ENCODE measurements at places on chromosomes 3 and 15. TPM values are rescaled to one million over a fixed set of nuclear protein-coding genes. Genes with fewer than 3 reads are reported as not detected.

CNTN4 gene
- 50.1 TPM for total RNA-seq

RARB gene
- 1.8 TPM for total RNA-seq

PPM1L gene
- total RNA-seq = 7.6 TPM

REC114 gene
- not detected for total RNA-seq

MEF2A gene
- total RNA-seq = 25.1 TPM

SPINT1 gene
- 134 TPM for total RNA-seq

NUSAP1 gene
- 5.3 TPM for total RNA-seq

IL5RA gene
- not detected for total RNA-seq

SMCO1 gene
- not detected for total RNA-seq

BUB1B gene
- total RNA-seq = not detected

SQOR gene
- total RNA-seq = 41.8 TPM

CHRM5 gene
- not detected for total RNA-seq

TNK2 gene
- 49.1 TPM for total RNA-seq

MASP1 gene
- total RNA-seq = not detected

CACNA2D2 gene
- 1.3 TPM for total RNA-seq

PLAAT1 gene
- total RNA-seq = not detected

ITIH3 gene
- total RNA-seq = not detected

PRTG gene
- 1.0 TPM for total RNA-seq

DUOXA2 gene
- not detected for total RNA-seq

MORC1 gene
- total RNA-seq = not detected

FEZF2 gene
- not detected for total RNA-seq

STRIT1 gene
- total RNA-seq = not detected

RGMA gene
- total RNA-seq = 9.2 TPM

COX17 gene
- 29.6 TPM for total RNA-seq

SPINK8 gene
- total RNA-seq = not detected

GLDN gene
- 5.6 TPM for total RNA-seq

CCR1 gene
- 3.0 TPM for total RNA-seq

SERPINI2 gene
- total RNA-seq = 221 TPM

PATL2 gene
- 1.6 TPM for total RNA-seq

MAP6D1 gene
- total RNA-seq = 0.99 TPM

ARL8B gene
- total RNA-seq = 21.0 TPM

CFAP20DC gene
- total RNA-seq = 0.33 TPM

ARHGEF3 gene
- 38.7 TPM for total RNA-seq

GABRG3 gene
- not detected for total RNA-seq

ROPN1 gene
- total RNA-seq = not detected

TTC23 gene
- 26.4 TPM for total RNA-seq

TEX55 gene
- total RNA-seq = not detected

JMJD7 gene
- total RNA-seq = 13.0 TPM

GOLGA6C gene
- not detected for total RNA-seq

ANKUB1 gene
- not detected for total RNA-seq

HRH1 gene
- total RNA-seq = 0.66 TPM

CCDC12 gene
- 25.4 TPM for total RNA-seq

CHRNB4 gene
- total RNA-seq = not detected

LRRC31 gene
- total RNA-seq = not detected

PLD1 gene
- 96.2 TPM for total RNA-seq

GABRR3 gene
- total RNA-seq = not detected

RLBP1 gene
- not detected for total RNA-seq

HMCES gene
- 10.1 TPM for total RNA-seq

LYSMD4 gene
- total RNA-seq = 12.5 TPM

GOLGA6L7 gene
- not detected for total RNA-seq

DLG1 gene
- total RNA-seq = 48.8 TPM

PLSCR4 gene
- 28.5 TPM for total RNA-seq

CDV3 gene
- 70.3 TPM for total RNA-seq

PTX3 gene
- 16.5 TPM for total RNA-seq

All from body of pancreas (tissue), 4 donors.